ENCODE measurements at places on chromosomes 11 and 22. TPM values are rescaled to one million over a fixed set of nuclear protein-coding genes. Genes with fewer than 3 reads are reported as not detected.

GRCh38 chr11:117833401-117833891 lies 8.9 kb upstream of the FXYD2 start:
- no peaks in the 10 kb centered on the region for H3K27me3 ChIP-seq
- H3K36me3 ChIP-seq: no peaks in the 10 kb centered on the region
- H3K4me3 ChIP-seq: no peak overlapping the region
- DNase-seq: peak; percentile 69

DNA sequence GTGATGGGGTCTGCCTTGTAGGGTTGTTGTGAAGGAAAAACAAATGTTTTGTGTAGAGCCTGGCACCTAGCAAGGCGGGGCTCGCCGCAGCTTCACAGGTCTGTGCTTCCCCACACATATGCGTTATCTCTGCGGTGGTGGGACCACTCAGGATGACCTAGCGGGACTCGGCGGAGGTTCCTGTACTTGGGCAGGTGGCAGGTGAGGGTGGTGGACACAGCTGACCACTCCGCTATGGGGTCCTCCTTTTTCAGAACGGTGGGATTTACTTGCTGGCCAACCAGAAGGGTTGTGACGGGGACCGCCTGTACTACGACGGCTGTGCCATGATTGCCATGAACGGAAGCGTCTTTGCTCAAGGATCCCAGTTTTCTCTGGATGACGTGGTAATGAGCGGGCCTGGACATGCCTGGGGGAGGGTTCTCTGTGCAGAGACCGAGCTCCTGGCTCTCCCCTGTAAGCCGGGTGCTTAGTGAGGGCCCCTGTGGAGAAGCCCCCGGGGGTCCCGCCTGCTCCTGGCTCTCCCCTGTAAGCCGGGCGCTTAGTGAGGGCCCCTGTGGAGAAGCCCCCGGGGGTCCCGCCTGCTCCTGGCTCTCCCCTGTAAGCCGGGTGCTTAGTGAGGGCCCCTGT lies 21.3 kb downstream of the NADSYN1 start:
- DNase-seq: peak; percentile 42
- H3K36me3 ChIP-seq: peaks cover 87% of the 10 kb centered on the region
- H3K4me3 ChIP-seq: no peak overlapping the region
- no peaks in the 10 kb centered on the region for H3K27me3 ChIP-seq

DNA sequence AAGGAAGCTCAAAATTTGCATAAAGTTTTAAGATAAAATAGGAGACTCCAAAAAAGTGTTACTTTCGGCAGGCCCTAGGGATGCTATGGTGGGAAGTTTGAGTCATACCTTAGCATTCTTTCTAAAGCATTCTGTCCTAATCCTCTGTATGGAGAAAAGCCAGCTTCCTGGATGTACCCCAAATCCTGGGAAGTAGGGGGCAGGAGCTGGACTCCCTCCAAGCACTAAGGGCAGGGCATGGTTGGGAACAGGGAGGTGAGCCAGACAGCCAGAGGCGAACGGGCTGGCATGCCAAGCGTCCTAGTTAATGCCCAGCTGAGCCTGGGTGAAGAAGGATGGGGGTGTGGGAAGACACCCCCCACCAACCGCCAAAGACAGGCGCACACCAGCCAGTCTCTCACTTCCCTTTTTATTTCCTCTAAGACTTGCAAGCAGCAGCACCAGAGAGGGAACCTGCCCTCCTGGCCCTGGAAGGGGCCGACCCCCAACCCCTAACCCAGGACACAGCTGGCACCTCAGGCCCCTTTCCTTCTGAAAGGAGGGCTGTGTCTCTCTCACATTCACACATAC lies 23.9 kb downstream of the RTN4RL2 start:
- DNase-seq: peak; percentile 86
- peaks cover 27% of the 10 kb centered on the region for H3K4me1 ChIP-seq
- H3K27ac ChIP-seq: no peak overlapping the region
- H3K27me3 ChIP-seq: peaks cover 40% of the 10 kb centered on the region

DNA sequence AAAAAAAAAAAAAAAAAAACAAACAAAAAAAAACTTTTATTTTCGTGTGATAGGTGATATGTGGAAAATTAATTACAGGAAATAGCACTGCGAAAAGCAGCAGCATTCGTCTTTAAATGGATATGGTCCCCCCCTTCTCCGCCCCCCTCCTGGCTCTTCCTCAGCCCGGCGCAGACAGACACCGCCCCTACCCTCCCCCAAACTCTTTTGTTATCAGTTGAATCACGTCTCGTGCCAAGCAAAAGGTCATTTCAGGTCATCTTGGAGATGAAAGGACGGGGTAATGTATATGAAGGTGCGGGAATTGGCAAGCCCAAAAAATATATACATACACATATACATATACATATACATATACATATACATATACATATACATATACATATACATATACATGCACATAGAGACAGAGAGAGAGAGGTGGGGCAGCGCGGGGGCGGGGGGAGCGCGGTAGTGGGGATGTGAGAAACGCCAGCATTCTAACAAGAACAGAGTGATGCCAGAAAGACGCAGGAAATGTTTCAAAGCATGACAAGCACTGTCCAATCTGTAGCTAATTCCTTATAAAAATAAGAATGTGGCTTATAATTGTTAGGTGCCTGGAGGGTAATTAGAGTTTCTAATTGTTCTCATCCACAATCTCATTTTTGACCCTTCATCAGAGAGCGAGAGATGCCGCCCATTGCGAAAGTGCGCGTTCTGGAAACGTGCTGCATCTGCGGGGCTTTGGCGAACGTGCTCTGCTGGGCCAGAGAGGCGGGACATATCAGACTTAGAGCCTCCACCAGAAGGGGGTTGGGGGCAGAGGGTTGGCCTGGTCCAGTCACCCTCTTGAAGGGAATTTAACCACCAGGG lies 214.5 kb upstream of the UBASH3B start:
- H3K4me3 ChIP-seq: peak overlapping the region; percentile 28
- no peak for DNase-seq
- peaks cover 21% of the 10 kb centered on the region for H3K4me1 ChIP-seq
- H3K27me3 ChIP-seq: peaks cover 9% of the 10 kb centered on the region

GRCh38 chr11:45390407-45390806 lies 104.3 kb upstream of the SYT13 start:
- no peak for DNase-seq
- H3K4me1 ChIP-seq: no peaks in the 10 kb centered on the region
- H3K36me3 ChIP-seq: no peaks in the 10 kb centered on the region
- H3K4me3 ChIP-seq: no peak overlapping the region
- H3K27me3 ChIP-seq: no peaks in the 10 kb centered on the region
- no peak overlapping the region for H3K27ac ChIP-seq

DNA sequence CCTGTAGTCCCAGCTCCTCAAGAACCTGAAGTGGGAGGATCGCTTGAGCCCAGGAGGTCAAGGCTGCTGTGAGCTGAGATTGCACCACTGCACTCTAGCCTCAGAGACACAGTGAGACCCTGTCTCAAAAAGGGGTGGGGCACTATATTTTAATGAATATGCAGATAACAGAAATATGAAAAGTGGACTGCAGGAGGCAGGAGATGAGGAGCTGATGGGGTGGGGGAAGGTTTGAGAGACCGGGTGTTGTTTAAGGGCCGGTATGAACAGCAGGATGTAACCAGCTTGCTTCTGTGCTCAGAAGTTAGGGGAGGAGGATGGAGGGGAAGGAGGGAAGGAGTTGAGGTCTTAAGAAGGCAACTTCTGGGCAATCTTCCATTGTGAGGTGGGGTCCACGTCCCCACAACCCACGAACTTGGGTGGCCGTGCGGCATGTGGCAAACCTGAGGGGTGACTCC lies 1.3 kb upstream of the B4GALNT4 start:
- peaks cover 7% of the 10 kb centered on the region for H3K4me1 ChIP-seq
- no peak overlapping the region for H3K4me3 ChIP-seq
- no peaks in the 10 kb centered on the region for H3K36me3 ChIP-seq

DNA sequence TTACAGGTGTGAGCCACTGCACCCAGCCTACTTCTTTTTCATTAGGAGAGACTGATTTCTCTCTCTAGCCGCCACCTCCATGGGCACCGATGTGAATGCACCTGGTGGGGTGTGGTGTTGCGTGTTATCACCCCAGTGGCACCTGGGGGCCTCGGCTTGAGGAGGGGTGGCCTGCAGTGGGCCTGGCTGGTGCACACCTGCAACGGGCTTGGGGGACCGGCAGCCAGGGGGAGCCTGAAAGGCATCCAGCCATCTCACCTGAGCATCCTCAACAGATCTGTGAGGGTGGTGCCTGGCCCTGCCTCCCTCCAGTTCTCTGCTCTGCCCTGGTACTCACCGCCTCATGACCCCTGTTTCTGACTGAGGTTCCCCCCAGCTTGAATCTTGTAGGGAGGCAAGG lies 108.9 kb downstream of the ARHGAP8 start:
- H3K36me3 ChIP-seq: no peaks in the 10 kb centered on the region
- no peaks in the 10 kb centered on the region for H3K4me1 ChIP-seq
- no peak overlapping the region for H3K27ac ChIP-seq
- H3K27me3 ChIP-seq: no peaks in the 10 kb centered on the region

GRCh38 chr11:3007404-3008010 lies 15.4 kb upstream of the NAP1L4 start:
- no peak overlapping the region for H3K27ac ChIP-seq
- H3K36me3 ChIP-seq: no peaks in the 10 kb centered on the region
- no peaks in the 10 kb centered on the region for H3K27me3 ChIP-seq
- no peak for DNase-seq

- no peak overlapping the region for H3K4me3 ChIP-seq
- no peaks in the 10 kb centered on the region for H3K4me1 ChIP-seq
- no peak for DNase-seq
- no peaks in the 10 kb centered on the region for H3K27me3 ChIP-seq
- no peaks in the 10 kb centered on the region for H3K36me3 ChIP-seq
- no peak overlapping the region for H3K27ac ChIP-seq
Observed at GRCh38 chr22:28650463-28650862, 29.2 kb downstream of the TTC28 start.

- DNase-seq: no peak
- no peaks in the 10 kb centered on the region for H3K27me3 ChIP-seq
- H3K4me1 ChIP-seq: no peaks in the 10 kb centered on the region
- no peak overlapping the region for H3K27ac ChIP-seq
Observed at GRCh38 chr22:48428631-48429371, 1398.9 kb downstream of the BRD1 start.

GRCh38 chr11:58561394-58562098 lies 14.1 kb downstream of the LPXN start:
- DNase-seq: no peak
- H3K27me3 ChIP-seq: no peaks in the 10 kb centered on the region
- no peak overlapping the region for H3K4me3 ChIP-seq
- no peak overlapping the region for H3K27ac ChIP-seq
- H3K4me1 ChIP-seq: peaks cover 23% of the 10 kb centered on the region
- H3K36me3 ChIP-seq: peaks cover 82% of the 10 kb centered on the region

DNA sequence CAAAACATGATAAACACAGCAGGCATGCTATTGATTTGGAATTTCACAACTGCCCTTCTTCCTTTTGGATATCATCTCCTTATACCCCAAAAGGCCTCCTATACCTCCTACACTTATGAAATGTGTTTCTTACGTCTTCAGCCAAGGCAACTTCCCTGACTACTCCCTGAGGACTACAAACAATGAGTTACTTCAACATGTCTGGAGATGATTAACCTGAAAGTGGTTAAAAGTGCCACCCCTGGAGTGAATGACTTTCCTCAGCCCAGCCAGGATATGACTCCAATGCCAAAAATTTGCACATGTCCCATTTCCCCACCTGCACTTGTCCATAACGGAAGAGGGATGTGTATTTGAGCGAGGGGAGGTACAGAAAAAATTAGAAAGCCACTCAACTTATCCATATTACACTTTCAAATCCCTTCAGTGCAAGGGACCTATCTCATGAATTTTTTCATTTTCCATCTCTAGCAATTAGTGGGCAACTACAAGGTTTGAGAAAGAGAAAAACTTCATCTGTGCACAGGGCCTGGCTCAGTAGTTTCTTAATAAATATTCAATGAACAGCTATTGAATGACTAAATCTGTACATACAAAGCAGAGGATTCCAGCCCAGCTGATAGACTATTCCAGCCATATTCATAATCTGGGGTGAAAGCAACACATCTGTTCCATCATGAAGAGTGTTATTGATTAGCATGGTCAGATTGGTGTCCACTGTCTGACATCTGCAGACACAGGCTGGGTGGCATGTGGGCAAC lies 36.8 kb downstream of the KIRREL3 start:
- H3K36me3 ChIP-seq: no peaks in the 10 kb centered on the region
- no peak for DNase-seq

Gene BTBD18
- total RNA-seq: not detected

Gene CHADL
- total RNA-seq: 1.1 TPM

Gene MRTFA
- 76.2 TPM for total RNA-seq
